Neuronal stem cell (in vitro differentiated cells): ENCODE measurements at places on chromosomes 12 and 14.

DNA sequence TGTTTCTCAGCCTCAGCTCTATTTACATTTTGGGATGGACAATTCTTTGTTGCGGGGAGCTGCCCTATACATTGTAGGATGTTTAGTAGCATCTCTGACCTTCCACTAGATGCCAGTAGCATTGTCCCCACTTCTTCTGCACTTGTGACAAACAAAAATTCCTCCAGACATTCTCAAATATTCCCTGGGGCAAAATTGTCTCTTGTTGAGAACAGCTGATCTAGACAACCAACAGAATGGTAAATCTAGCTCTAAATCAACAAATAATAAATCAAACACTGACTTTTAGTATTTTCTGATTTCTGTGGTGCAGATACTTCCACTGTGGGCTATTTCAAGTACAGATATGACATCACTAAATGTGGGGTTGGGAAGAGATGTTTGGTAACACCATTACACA is 60.7 kb downstream of the MSRB3 start:
- peaks cover 14% of the 10 kb centered on the region for H3K4me1 ChIP-seq
- no peak overlapping the region for H3K4me3 ChIP-seq
- no peaks in the 10 kb centered on the region for H3K27me3 ChIP-seq
- H3K27ac ChIP-seq = no peak overlapping the region

- no peak overlapping the region for H3K4me3 ChIP-seq
- H3K27ac ChIP-seq = no peak overlapping the region
- H3K36me3 ChIP-seq = peaks cover 20% of the 10 kb centered on the region
- DNase-seq = no peak
These were observed 15.1 kb downstream of the SLC15A4 start for GRCh38 chr12:128808651-128809050.

GRCh38 chr12:89525305-89525823 is 483 bp downstream of the POC1B start:
- peak overlapping the region; percentile 91 for H3K4me3 ChIP-seq
- H3K27me3 ChIP-seq = no peaks in the 10 kb centered on the region
- no peaks in the 10 kb centered on the region for H3K4me1 ChIP-seq
- H3K27ac ChIP-seq = peak overlapping the region; percentile 95

DNA sequence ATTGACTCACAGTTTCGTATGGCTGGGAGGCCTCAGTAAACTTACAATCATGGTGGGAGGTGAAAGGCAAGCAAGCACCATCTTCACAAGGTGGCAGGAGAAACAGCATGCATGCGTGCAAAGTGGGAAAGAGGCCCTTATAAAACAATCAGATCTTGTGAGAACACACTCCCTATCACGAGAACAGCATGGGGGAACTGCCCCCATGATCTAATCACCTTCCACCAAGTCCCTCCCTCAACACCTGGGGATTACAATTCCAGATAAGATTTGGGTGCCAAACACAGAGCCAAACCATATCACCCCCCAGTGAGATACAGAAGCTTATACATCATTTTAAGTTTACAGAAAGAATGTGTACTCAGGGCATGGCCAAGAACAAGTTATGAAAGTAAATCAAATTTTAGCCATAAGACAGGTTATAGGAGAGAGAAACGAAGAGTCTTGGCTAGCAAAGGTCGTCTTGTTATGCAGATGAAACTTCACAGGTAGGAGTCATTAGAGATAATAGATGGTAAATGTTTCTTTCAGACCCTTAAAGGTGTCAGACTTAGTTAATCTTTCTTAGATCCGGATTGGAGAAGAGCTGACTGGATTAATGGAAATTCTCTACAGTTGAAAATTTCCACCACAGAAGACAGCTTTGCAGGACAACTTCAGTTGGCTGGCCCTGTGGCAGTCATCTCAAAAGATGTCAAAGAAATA is 79.8 kb upstream of the SEL1L start:
- no peaks in the 10 kb centered on the region for H3K27me3 ChIP-seq
- H3K4me3 ChIP-seq = no peak overlapping the region
- DNase-seq = no peak
- H3K4me1 ChIP-seq = no peaks in the 10 kb centered on the region
- H3K27ac ChIP-seq = no peak overlapping the region

- no peaks in the 10 kb centered on the region for H3K4me1 ChIP-seq
- no peaks in the 10 kb centered on the region for H3K27me3 ChIP-seq
- DNase-seq = no peak
- H3K27ac ChIP-seq = no peak overlapping the region
- no peak overlapping the region for H3K4me3 ChIP-seq
These were observed 67.2 kb downstream of the TTC9 start for GRCh38 chr14:70708717-70709570.

DNA sequence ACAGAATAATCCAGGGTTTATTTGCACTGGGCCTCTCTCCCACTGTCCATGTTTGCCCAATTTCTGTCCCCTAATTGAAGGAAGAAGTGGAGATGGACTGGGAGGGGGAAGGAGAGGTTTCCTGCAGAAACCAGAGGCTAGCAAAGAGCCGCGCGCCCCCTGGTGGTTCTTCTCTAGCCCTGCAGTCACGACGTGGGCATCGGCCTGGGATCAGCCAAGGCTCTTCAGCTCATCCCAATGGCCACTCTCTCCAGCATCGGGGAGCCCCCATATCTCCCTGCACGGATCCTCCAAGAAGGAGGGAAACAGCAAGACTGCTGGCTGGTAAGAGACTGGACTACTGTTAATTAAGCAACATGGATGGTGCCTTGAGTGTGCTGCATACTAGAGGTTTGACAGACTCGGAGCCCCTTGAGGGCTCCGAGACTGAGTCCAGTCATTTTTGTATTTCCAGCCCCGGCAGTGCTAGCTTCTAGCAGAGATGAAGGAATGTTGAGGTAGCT is 18.7 kb downstream of the ZBTB39 start:
- no peak overlapping the region for H3K27ac ChIP-seq
- no peaks in the 10 kb centered on the region for H3K27me3 ChIP-seq
- H3K4me3 ChIP-seq = no peak overlapping the region

- H3K27me3 ChIP-seq = peaks cover 12% of the 10 kb centered on the region
- DNase-seq = no peak
- no peak overlapping the region for H3K4me3 ChIP-seq
These were observed 5.1 kb downstream of the ERBB3 start for GRCh38 chr12:56084958-56085543.

GRCh38 chr12:101799774-101800173 is 31.0 kb downstream of the GNPTAB start:
- no peaks in the 10 kb centered on the region for H3K36me3 ChIP-seq
- no peak overlapping the region for H3K27ac ChIP-seq
- DNase-seq = no peak
- H3K4me3 ChIP-seq = no peak overlapping the region
- H3K4me1 ChIP-seq = no peaks in the 10 kb centered on the region
- no peaks in the 10 kb centered on the region for H3K27me3 ChIP-seq
